ENCODE measurements at places on chromosomes 3 and 15.

DNA sequence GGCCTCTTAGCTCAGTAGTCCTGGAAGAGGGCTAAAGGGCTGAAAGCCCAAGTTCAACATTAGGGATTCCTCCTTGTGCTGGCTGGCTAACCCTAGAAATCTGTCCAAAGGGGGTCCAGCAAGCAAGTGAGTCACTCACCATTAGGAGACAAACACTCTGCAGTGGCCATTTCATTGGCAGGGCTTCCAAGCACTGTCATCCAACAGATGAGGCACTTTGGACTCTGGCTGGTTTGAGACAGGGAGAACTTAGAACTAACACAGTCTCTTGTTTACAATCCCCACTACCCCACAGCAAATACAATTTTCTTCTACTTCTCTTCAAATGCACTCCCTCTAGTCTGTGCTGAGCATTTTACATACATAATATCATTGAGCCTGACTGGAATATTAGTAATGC, 10.1 kb upstream of the WNT5A start:
- no peak for DNase-seq

- DNase-seq, result no peak
Observed at GRCh38 chr3:65330072-65330471, 642.3 kb upstream of the ADAMTS9 start.

DNA sequence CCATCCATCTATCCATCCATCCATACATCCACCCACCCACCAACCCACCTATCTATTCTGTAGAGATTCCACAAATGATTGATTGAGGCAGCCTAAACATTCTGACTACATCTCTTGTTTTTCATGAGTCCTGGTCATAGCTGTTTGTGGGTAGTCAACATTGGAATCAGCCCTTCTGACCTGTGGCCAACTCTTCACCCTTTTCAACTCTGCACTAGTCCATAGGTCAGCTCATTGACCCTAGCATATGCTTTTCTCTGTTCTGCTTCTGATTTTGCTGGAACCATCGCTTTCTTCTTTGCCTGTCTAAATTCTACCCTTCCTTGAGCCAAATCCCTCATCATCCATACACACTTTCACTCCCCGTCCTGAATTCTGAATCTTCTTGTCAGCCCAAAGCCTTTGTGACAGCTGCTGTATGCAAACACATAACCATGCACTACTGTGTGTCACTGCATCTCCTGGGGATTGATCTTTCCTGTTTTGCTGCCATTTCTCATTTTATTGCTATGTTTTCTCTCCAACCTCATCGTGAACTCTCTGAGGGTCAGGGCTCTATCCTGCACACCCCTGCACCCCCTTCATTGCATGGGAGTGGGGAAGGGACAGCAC, 16.8 kb upstream of the KCTD6 start:
- no peak for DNase-seq

DNA sequence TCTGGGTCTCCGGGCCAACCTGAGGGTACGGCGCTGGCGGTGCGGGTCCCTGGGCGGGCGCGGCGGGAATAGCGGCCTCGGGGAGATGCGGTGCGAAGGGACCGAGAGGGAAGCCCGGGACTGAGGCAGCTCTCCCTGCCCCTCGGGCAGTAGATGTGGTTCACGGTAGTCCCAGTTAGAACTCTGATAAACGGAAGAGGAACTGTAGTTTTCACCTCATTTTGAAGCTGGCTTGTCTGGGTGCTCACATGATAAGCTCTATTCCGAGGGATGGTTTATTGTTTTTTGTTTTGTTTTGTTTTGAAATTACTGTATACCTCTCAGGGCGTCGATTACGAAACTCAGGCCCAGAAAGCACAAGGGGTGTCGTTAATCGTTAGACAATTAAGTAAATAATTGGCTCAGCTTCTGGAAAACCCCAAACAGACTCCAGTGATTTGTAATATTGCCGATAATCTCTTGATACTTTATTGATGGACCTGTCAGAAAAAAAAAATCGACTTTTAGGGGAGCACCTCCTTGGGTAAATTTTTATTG, 413 bp downstream of the NUSAP1 start:
- DNase-seq, result no peak

GRCh38 chr15:33636958-33637357, 326.2 kb downstream of the RYR3 start:
- no peak for DNase-seq

GRCh38 chr15:22944651-22945050, 35.5 kb downstream of the CYFIP1 start:
- DNase-seq, result no peak

- peak; percentile 17 for DNase-seq
Observed at GRCh38 chr3:128845778-128846485, 33.5 kb upstream of the ACAD9 start.

DNA sequence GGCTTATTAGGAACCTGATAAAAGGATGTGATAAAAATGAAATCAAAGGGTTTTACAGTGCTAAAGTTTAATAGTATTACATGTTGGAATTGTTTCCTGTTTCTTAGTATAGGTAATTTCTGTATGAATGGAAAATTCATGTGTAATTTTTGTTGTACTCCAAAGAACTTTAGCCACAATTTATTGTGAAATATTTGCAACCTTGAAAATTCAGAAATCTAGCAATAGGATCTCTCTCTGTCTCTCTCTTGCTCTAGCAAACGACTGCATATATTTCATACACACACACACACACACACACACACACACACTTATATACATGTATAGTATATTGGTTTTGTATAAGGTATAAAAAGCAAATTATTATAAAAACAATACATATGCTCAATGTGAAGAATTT, 59.6 kb downstream of the PIAS1 start:
- DNase-seq, result no peak

DNA sequence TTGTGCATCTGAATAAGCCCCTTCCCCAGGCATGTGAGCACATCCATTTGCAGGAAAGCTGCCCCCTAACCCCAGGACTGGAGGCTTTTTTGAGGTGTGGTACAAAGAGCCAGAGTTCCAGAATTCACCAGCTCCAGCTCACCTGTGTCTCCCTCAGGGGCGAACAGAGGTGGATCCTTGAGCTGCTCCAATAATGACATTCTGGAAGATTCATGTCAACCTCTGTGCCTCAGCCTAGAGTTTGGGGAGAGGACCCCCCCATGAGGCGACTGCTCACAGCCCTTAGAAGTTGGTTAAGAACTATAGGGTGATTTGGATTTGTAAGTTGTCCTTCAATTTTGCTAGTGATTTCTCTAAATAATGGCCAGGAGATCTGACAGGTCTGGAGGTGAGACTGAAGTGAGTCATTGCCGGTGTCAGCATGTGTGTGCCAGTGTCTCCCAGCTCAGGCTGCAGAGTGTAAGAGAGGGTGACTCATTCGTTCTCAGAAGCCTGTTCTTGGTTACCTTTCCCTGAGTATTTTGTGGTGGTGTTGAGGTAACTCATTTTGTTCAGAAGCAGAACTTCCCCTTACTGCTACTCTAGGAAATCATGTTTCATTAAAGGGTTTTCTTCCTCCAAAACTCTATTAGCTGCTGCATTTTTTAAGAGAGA, 136.9 kb upstream of the TOPAZ1 start:
- no peak for DNase-seq

DNA sequence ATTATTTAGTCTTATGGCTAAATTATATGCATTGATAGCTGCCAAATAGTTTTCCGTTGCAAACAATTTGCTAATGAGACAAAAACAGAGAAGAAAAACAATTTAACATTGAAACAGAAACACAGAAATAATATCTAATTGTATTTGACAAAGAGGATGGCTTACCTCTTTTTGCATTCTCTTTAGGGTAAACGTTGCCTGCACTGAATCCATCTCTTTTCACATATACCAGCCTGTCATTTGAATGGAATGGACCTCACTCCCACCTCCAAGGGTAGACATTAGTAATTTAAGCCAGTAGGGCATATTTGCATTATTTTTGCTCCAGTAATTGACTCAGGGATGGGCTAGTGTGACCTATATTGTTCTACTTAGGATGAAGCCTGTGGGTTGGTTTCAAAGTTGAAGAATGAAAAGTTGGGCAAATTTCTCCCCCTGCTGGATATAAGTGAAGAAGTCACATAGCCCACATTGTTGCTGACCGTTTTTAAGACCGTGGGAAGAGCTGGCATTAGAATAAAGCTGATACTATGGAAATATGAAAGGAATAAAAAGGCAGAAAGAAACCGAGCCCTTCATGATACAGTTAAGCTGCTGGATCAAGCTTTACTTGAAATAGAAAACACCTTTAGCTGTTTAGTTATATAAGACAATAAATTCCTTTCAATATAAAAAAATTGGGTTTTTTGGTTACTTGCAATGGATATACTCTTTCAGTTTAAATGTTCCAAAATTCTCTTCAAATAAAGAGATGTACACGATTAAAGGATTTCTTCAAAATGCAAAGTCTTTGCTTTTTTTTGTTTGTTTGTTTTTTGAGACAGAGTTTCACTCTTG, 26.9 kb downstream of the PIERCE2 start:
- DNase-seq, result peak; percentile 9

- DNase-seq, result peak; percentile 18
Observed at GRCh38 chr3:8996681-8997121, 33.4 kb upstream of the RAD18 start.

- peak; percentile 65 for DNase-seq
Observed at GRCh38 chr3:155185631-155186071, 105.5 kb downstream of the MME start.

DNA sequence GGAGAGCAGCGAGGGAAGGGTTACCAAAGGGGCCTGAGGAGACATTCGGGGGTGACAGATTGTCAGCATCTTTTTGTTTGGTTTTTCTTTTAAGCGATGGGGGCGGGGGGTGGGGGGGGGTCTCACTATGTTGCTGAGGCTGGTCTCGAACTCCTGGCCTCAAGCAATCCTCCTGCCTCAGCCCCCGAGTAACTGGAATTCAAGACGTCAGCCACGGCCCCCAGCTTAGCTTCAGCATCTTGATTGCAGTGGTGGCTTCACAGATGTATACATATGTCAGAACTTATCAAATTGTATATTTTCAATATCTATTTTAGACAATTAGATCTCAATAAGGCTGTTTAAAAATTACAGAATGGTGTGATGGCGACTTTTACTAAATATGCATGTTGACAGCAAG, 30.9 kb downstream of the ZDHHC19 start:
- DNase-seq, result no peak

DNA sequence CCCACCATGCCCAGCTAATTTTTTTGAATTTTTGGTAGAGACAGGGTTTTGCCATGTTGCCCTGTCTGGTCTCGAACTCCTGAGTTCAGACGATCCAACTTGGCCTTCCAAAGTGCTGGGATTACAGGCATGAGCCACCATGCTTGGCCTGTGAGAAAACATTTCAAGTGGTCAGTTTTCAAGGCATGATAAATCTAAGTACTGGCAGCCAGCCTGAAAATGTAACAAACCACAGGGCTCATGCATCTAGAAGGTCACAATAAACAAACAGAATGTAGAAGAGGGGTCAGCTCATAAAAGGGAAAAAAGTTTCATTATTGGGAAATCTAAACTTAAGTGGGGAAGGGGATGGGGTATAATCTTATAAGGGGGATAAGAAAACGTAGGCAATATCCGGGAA, 39.9 kb downstream of the PPCDC start:
- DNase-seq, result no peak

GRCh38 chr3:197026481-197026866, 3.1 kb downstream of the MELTF start:
- no peak for DNase-seq

DNA sequence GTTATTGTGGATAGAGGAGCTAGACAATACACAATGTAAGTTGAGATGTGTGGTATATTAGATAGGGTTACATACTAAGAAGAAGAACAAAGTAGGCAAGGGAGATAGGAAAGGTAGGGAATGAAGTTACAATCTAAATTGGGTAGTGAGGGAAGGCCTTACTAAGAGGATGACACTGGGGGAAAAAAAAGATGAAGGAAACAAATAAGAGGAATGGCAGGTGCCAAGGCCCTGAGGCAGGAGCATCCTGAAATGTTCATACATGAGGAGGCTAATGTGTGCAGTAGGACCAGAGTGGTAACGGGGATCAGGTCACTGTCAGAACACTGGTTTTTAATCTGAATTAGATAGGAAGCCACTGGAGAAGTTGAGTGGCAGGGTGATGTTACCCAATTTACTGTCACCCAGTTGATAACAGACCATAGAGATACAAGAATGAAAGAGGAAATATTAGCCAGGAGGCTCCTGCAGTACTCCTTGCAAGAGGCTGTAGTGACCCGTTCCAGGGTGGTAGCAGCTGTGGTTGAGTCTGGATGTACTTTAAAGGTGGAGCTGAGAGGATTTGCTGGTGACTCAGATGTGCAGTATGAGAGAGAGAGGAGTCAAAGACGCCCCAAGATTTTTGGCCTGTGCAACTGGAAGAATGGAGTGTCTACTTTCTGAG, 14.4 kb downstream of the RTP1 start:
- no peak for DNase-seq

DNA sequence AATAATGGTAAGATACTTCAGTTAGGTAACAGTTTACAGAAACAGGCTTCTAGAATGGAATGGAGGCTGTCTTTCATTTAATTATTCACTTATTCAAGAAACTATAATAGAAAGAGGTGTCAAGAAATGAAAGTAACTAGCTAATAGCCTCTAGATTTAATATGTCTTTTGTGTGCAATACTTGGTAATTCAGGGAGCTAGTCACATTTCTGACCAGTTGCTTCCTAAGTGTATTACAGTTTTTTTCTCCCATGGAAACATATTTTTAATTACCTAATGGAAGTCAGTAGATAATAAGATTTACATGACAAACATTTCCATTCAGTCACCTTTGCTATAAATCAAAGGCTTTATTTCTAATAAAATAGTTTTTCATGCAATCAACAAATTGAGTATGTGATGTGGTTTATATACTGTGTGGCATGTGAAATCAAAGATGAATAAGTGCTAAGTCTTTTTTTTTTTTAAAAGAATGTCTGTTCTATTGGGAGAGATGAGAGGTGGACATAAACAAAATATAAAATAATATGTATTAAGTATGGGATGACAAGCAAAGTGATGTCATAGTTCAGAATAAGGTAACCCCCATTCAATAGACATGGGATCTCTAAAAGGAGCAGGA, 985.7 kb downstream of the SQOR start:
- DNase-seq, result no peak

DNA sequence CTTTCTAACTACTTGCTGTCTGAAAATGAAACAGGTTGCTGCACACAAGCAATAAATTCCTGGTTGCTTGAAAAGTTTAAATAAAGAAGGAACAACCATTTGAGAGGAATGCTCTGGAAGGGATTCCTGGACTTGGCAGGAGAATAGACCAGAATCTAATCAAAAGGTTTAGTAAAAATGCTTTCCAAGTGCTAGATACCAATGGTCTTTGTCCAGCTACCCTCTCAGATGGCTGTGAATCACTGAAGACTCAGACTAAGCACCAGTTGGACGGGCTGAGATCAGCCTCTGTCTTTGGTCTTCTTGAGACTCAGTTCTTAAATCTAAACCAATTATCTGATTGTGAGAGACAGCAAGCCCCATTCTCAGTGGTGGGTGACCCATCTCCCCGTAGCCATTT, 27.7 kb upstream of the LPP start:
- no peak for DNase-seq
